ENCODE measurements at places on chromosomes 4 and X. TPM values are rescaled to one million over a fixed set of nuclear protein-coding genes. Genes with fewer than 3 reads are reported as not detected.

DNA sequence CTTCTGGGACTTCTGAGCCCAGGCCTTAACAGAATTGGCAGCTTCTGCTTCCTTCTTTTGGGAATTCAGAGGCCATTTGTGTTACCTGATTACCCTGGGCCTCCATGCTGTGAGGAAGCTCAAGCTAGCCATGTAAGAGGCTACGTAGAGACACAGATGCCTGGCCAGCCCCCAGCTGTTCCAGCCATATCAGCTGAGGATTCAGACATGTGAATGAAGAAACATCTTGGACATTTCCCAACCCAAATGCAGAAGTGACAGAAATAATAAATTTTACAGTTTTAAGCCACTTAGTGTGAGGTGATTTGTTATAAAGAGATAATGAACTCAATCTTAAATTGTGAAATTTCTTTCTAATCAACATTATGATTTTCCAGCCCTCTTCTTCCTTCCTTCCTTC, 18.7 kb upstream of the ZNF827 start:
- no peak for DNase-seq

DNA sequence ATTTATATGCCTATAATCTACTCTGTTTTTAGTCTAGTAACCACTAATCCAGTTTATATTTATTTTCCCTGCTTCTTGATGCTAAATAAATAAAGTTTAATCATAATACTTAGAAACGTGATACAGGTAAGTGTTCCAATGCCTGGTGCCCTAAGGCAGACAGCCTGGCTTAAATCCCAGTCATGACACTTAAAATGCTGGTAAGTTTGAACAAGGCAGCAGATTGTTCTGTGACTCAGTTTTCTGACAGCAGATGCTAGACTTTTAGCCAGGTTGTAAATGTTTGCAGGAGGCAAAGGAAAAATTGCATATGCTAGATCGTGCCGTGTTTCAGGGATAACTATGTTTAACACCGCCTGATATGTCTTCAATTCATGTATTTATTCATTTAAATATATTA, 2661.6 kb downstream of the PCDH7 start:
- DNase-seq: peak; percentile 75

DNA sequence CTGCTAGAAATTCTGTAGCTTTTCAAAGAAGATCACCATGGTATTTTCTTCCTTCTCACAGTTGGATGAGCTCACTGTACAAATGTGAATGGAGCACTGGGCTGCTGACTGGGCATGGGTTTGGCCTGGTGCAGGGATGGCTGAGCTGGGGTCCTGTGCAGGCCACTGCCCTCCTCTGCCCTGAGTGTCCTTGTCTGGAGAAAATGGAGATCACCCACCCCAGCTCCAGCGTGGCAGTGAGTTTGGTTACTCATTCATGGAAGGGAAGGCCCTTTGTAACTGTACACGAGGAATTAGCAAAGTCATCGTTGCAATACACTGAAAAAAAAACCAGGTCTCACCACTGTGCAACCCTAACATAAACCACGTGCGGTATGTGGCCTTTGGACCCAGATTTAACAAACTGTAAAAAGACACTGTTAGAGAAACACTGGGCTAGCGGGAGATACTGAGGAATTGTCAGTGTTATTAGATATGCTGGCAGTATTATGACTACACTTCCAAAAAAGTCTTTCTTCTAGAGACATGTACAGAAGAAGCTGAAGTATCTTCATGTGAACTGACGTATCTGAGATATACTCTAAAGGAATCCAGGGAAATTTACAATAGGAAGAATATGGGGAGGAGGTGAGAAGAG, 16.1 kb upstream of the TBC1D14 start:
- DNase-seq: no peak

DNA sequence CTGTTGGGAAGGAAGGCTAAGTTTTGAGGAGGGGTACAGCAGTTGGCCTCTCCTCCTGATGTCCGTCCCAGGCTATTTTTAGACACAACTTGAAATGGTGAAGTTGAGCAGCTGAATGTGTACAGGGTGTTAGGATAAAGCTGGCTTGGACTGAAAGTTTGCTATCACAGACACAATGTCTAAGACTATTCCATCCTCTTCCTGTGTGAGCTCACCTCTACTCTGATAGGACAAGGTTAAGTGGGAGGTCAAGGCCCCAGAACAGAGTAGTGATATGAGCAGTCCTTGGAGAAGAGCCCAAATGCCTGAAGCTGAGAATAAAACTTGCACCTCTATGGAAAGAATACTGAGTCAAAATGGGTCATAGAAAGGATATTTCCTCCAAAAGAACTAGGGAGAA, 4.1 kb downstream of the ATP1B4 start:
- DNase-seq: no peak

DNA sequence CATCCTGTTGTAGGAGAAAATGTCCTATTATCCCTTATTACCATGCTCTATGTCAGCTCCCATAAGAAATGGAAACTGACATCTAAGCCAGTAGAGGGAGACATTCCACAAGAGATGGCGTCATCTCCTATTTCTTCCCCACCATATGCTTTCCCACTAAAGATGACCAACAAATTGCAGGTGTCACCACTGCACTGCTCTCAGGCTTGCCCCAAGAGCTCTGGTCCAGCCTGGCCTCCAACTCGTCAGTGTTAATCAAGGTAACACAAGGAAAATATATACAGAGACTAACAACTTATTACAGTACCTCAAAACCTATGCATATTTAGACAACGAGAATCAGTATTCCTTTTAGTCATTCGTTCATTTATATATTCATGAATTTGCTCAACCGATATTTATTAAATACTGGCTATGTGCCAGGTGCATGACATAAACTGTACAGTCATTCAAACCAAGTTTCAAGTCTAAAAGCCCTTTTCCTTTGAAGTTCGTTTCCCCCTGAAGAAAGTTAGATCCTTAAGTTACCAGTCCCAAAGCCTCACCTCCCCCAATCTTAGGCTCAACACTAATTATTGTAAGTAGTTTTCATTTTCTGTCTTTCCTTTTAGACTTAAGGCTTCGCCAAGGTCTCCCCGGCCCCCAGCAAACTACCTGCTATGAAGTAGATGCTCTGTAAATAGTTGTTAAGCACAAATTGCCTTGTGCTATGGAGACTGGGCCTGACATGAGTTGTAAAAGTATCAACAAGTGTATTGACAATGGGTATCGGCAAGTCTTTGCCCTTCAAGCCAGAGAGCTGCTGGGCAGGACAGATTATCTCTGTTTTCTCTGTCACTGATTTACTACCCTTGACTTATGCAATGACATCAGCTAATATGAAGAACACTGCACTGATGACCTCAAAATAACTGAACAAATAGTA, 3.1 kb upstream of the FGB start:
- peak; percentile 68 for DNase-seq

DNA sequence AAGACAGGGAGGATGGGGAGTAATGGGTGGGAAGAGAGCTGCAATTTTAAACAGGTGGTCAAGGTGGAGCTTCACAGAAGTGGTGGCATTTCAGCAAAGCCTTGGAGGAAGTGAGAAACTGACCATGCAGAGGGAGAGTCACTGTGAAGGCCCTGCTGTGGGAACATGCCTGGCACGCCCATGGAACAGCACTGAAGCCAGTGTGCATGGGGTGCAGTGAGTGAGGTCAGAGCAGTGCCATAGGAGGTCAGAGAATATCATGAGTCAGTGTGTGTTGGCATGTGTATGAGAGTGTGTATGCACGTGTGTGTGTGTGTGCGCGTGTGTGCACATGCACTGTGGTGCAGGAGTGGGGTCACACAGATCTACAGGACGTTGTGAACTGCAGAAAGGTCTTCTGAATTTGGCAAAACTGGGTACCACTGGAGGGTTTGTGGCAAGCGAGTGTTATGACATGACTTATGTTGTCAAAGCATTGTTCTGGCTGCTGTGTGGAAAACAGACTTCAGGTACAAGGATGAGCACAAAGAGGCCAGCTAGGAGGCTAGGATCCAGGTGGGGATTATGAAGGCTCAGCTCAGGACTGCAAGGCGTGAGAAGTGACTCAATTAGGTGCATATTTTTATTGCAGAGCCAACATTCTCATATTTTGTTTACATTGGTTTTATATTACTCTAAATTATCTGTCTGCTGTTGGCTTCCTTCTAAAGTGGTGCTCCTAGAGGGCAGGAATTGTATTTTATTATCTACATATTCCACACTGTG, 34.0 kb downstream of the ZNF827 start:
- peak; percentile 55 for DNase-seq

DNA sequence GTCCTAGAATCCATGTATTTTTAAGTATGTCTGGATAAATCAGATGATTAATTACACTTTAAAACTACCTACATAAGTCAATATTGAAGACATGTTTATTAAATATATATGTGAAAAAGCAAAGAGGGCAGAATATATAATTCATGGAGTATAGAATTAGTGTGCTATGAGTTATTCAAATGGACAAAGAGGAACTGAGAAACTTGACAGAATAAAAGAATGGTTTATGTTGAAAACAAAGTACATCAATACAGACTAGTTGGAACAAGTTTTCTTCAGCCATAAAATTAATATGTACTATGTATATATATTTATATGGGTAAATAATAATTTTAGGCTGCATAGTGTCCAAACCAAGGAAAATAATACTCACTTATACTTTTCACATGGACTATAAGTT, 173.5 kb downstream of the NPFFR2 start:
- DNase-seq: no peak

- no peak for DNase-seq
These were observed 31.5 kb downstream of the CASP3 start for GRCh38 chr4:184617600-184618196.

GRCh38 chrX:135541351-135541750, 20.9 kb downstream of the INTS6L start:
- no peak for DNase-seq

- DNase-seq: no peak
These were observed 44.0 kb upstream of the ADAD1 start for GRCh38 chr4:122334828-122335227.

GRCh38 chrX:40521868-40522450, 58.8 kb upstream of the ATP6AP2 start:
- DNase-seq: no peak

DNA sequence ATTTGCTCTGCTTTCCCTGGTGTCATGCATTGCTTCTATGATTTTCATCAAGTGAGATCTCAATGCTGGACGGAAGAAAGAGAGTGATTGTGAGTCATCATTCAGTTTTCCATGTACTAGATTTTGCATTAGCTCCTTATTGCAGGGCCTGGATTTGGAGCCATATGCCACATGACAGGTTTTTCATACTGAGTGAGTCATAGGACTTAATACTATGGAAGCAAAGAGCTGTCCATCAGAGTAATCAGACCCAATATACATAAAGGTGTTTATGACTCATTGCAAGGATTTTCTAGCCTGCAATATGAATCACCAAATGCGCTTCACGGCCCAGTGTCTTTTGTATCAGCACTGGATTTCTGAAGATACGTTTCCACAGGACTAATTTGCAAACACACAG, 11.2 kb upstream of the TFDP3 start:
- DNase-seq: peak; percentile 94

- peak; percentile 74 for DNase-seq
These were observed 176.9 kb upstream of the HS3ST1 start for GRCh38 chr4:11605597-11605996.

DNA sequence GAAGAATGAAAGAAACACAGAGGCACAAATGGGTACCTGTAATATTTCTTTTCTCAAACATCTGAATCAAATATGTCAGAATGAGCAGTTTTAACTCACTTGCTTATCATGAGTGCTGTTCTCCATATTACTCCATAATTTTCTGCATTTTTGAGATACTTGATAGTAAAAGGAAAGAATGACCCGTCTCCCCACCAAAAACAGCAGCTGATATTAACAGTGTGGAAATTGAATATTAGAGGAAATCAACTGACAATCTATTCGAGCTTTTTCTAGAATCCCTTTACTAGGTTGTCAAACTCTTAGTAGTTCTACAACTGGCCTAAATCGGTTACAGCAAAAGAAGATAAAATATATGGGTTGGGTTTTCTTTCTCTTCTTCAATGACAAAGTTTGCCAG, 49.9 kb upstream of the HELT start:
- DNase-seq: no peak

DNA sequence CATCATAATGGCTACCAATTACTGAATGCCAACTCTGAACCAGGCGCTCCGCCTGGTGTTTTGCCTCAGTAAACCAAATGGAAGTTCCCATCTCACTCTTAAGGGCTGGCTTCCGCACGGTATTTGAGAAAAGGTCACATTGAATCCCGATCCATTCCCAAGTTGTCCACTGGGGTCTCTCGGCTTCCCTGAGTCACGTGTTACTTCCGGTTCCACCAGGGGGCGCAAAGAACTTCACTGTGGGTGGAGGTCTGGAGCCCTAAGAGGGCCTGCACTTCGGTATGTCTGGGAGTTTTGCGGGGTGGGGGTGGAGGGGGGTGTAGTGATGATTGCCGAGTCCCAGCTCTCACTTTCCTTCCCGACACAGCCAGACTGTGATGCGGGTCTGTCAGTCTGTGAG, 13.4 kb upstream of the NHS start:
- no peak for DNase-seq

DNA sequence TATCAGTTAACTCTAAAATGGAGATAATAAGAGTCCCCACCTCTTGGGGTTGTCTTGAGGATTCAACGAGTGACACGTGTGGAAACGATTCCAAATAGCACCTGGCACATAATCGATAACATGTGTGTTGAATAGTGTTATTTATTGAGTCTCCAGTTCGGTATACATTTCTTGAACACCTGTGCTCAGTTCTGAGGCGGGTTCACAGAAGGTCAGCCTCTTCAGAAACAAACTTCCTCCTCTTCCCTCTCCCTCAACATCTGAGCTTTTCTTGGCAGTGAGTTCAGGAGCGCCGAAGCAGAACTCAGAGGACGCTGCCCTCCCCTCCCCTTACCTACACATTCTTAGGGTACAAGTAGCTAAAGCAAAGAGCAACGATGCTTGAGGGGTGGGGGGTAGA, 934 bp downstream of the PDHA1 start:
- DNase-seq: no peak

DNA sequence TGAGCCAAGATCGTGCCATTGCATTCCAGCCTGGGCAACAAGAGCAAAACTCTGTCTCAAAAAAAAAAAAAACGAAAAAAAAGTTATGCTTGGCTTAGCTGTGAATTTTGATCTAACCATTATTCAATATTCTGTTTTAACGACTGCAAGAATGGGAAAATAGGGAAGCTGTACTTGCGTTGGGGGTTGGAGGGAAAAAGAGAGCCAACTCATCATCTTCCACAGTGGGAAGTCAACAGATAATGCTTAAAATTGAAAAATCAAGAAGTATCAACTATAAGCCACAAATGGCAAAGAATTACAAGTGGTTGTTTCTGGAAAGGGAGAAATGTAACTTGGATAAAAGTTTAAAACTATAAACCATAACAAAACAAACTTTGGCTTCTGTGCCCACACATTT, 2.9 kb downstream of the TEC start:
- no peak for DNase-seq

The DIAPH2 gene
- total RNA-seq: 9.5 TPM

The ENPEP gene
- not detected for total RNA-seq

The FAM184B gene
- not detected for total RNA-seq

The STBD1 gene
- 10.0 TPM for total RNA-seq

The CNGA1 gene
- 1.6 TPM for total RNA-seq

The RASGEF1B gene
- total RNA-seq: 6.8 TPM

The MAGEA1 gene
- not detected for total RNA-seq

The ITIH6 gene
- total RNA-seq: not detected

The CFAP99 gene
- not detected for total RNA-seq

Data from bronchial epithelial cell (primary cell).